ENCODE measurements at places on chromosomes 1 and 21. TPM values are rescaled to one million over a fixed set of nuclear protein-coding genes. Genes with fewer than 3 reads are reported as not detected.

The ALG14 gene
- total RNA-seq: 2.2 TPM

The ZSWIM5 gene
- 0.04 TPM for total RNA-seq

DNA sequence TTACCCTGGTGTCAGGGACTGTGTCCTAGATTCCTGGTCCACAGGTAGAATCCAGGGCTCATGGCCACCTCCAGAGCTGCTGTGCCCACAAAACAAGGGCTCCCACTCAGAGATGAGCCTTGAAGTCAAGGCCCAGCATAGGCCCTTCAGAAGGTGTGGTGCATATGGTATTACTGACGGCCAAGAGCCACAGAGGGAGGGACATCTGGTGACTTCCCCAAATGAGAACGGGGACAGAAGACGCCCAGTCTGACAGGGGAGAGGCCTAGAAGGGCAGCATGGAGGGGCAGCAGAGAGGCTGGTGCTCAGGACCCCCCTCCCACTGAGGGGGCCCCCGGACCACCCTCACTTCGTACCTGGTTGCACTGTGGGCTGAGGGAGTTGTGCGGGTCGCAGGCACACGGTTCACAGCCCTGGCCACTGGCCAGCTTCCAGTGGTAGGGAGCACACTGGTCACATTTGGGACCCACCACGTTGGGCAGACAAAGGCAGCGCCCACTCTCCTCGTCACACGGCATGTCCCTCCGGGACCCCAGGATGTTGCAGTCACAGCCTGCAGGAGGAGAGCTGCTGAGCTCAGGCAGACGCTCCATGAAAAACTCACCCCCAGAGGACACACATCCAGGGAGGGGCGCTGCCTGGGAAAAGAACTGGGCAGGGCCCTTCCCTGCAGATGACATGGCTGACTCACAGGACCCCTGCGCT lies 25.0 kb downstream of the LAMB3 start:
- no peak for DNase-seq

DNA sequence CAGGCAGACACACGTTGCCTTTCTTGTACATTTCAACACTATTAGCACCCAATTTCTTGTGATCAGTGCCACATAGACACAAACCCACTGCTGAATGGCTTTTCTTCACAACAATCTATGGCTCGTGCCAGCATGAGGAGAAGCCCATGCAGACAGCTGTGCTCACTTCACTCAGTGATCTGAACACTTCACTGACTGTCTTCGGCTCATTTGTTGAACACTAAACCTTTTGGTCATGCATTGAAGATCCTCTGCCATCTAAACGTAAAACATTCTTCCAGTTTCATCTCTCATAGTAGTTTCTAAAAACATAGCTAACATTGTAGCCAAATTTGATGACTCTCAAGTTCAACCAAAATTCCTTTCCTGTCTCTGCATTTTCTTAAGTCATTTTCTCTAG lies 331.0 kb upstream of the ZP4 start:
- no peak for DNase-seq

The IGSF8 gene
- total RNA-seq: 15.8 TPM

- DNase-seq: peak; percentile 45
Measured at GRCh38 chr1:202959276-202959620, 1.1 kb upstream of the ADIPOR1 start.

GRCh38 chr1:101781201-101781831 lies 215.4 kb downstream of the OLFM3 start:
- peak; percentile 75 for DNase-seq

The ALDH4A1 gene
- not detected for total RNA-seq

DNA sequence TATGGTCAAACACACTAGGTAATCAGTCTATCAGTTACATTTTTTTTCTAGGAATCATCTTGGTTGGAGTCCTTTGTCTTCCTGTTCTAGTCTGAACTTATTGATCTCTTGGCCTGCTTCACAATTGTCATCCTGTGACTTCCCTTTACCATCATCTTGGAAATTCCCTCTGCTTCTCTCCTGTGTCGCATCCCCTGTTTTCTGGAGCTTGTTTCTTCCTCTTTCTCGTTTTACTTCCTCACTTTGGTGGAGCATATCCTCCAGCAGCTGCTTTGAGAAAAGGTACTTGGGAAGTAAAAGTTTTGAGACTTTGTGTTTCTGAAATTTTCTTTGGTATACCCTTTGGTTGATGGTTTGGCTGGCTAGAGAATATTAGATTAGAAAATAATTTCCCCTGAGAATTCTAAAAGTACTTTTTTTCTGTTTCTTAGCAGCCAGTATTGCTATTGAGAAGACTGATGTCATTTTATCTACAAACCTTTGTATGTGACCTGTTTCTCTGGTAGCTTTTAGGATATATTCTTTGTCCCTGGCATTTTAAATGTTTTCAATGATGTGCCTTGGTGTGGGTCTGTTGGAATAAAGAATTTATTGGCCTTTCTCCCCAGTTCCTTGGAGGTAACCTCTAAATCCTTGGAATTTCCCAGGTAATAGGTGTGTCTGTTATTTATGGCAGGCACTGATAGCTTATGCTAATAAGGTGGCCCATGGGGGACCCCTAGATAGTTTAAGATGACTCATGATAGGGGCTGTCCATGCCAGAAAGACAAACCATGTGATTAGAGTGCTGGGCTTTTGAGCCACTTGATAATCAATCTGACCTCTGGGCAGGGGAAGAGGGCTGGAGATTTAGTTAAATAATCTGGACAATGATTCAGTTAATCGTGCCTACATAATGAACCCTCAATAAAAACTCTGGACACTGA lies 6.1 kb upstream of the MYCL start:
- DNase-seq: no peak

The SYPL2 gene
- not detected for total RNA-seq

The TMOD4 gene
- 0.52 TPM for total RNA-seq

DNA sequence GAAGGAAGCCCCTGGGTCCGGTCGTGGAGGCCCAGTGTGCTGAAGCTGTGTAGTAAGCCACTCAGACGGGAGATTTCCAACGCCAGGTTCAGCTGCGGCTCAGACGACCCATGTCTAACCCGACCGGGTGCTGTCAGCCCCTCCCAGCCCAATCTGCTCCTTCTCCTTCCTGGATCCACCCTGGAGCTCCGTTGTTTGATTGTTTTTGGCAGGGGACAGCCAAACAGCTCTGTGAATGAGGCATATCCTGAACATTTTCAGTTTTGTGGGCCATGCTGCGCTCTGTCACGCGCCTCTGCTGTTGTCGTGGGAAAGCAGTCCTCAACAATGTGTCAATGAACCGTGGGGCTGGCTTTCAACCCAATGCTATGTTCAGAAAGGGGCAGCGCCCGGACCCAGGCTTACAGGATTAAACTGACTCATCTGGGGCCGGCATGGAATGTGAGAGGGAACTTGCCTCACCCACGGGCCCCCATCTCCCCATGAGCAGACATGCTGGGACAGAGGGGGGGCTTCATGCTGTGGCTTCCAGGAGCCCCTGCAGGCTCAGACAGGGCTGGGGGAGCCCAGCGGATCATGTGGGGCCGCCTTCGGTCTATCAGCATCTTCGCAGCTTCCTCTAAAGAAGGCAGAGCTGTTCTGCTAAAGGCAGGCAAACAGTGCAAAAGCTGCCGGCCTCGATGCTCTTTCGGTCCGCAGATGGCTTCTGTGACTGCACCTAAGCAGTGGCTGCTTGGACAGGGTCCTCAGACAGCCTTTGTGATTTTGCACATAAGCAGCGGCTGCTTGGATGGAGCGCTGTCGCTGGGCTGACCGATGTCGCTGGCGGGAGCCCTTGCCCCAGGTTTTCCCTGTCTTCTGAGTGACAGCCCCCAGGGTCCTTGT lies 101.7 kb downstream of the RIPK4 start:
- DNase-seq: no peak
